Calu3 (cell line): ENCODE measurements at places on chromosomes 7 and 10. TPM values are rescaled to one million over a fixed set of nuclear protein-coding genes. Genes with fewer than 3 reads are reported as not detected.

- no peak overlapping the region for H3K4me3 ChIP-seq
- H3K27me3 ChIP-seq = no peaks in the 10 kb centered on the region
- DNase-seq = no peak
- H3K27ac ChIP-seq = no peak overlapping the region
- H3K4me1 ChIP-seq = no peaks in the 10 kb centered on the region
Measured at GRCh38 chr7:69757981-69758430, 159.7 kb downstream of the AUTS2 start.

GRCh38 chr10:8460626-8461025 lies 406.1 kb downstream of the GATA3 start:
- H3K27ac ChIP-seq = no peak overlapping the region
- no peaks in the 10 kb centered on the region for H3K36me3 ChIP-seq
- no peak for DNase-seq
- H3K27me3 ChIP-seq = no peaks in the 10 kb centered on the region

PTER gene
- 30.1 and 33.1 TPM in 2 replicates for total RNA-seq

GRCh38 chr10:103745341-103746247 lies 109.8 kb downstream of the SH3PXD2A start:
- peak overlapping the region; percentile 23 for H3K4me3 ChIP-seq
- H3K27ac ChIP-seq = peak overlapping the region; percentile 83
- H3K36me3 ChIP-seq = peaks cover 6% of the 10 kb centered on the region

PNLIP gene
- not detected in 2 replicates for total RNA-seq

DNA sequence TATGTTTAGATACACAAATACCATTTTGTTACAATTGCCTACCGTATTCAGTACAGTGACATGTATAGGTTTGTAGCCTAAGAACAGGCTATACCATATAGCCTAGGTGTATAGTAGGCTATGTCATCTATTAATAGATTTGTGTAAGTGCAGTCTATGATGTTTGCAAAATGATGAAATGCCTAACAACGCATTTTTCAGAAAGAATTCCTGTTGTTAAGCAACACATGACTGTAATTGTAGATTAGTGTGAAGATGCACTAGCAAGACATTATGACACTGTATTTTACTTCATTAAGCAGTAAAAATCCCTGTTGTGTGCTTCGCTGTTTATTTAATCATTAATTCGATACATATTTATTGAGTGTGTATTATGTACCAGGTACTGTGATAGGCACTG lies 446.0 kb downstream of the SUGCT start:
- no peak overlapping the region for H3K27ac ChIP-seq
- DNase-seq = no peak

PPP1R3C gene
- 5.5 and 7.8 TPM in 2 replicates for total RNA-seq

- peaks cover 47% of the 10 kb centered on the region for H3K4me1 ChIP-seq
- H3K27me3 ChIP-seq = no peaks in the 10 kb centered on the region
- peak overlapping the region; percentile 98 for H3K4me3 ChIP-seq
- no peak for DNase-seq
- peaks cover 98% of the 10 kb centered on the region for H3K36me3 ChIP-seq
- peak overlapping the region; percentile 100 for H3K27ac ChIP-seq
Measured at GRCh38 chr10:3777981-3778691, 6.9 kb downstream of the KLF6 start.

DNA sequence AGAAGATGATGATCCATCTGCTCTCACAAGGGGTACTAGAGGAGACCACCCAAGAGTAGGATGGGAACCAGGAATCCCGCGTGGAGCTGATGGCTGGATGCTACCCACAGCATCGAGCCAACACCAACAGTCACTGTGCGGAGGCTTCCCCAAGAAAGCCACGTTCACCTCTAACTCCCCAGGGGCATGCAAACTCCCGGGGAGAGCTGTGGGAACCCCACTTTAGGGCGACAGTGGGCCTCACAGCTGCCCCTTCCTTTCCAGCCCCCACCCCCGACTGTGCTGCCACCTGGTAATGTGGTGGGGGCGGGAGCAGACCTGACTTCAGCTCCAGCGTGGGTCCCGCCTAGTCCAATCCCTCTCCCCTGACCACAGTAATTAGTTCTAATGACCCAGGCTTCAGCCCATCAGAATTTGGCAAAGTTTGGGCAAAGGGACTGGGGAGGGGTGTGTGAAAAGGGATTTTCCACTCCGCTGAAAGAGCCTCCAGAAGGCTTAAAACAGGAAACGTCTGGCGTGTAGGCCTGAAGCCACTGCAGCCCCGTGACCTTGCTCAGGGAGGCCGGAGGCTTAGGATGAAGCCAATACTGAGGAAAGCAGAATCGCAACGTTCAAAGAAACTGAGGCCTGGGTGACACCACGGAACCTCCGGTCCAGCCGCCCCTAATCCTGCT lies 20.3 kb downstream of the ASB13 start:
- H3K4me1 ChIP-seq = no peaks in the 10 kb centered on the region
- no peak overlapping the region for H3K4me3 ChIP-seq
- no peak overlapping the region for H3K27ac ChIP-seq
- DNase-seq = no peak
- peaks cover 22% of the 10 kb centered on the region for H3K36me3 ChIP-seq

IFIT1B gene
- not detected in 2 replicates for total RNA-seq

EBF3 gene
- total RNA-seq = not detected in 2 replicates

AHCYL2 gene
- 54.6 and 66.4 TPM in 2 replicates for total RNA-seq

GIMAP8 gene
- not detected in 2 replicates for total RNA-seq

DNA sequence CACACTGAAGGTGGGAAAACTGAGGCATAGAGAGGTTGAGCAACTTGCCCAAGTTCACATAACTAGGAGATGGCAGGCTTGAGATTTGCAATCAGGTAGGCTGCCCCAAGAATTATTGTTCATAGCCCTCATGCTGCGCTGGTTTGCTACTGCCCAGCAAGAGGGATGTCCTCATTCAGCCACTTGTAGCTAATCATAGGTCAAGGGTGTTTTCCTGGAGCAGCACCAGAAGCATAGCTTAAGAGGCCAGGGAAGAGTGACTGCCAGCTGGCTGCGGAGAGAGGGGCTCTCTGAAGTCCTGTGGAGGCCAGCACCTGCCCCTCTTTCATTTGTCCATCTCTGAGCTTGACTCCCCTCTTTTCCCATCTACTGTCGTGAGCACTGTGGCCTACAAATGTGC lies 15.0 kb downstream of the CDHR3 start:
- no peaks in the 10 kb centered on the region for H3K36me3 ChIP-seq
- no peaks in the 10 kb centered on the region for H3K4me1 ChIP-seq
- H3K27me3 ChIP-seq = peaks cover 81% of the 10 kb centered on the region
- H3K4me3 ChIP-seq = no peak overlapping the region
- DNase-seq = no peak
- H3K27ac ChIP-seq = no peak overlapping the region

CC2D2B gene
- total RNA-seq = 0.29 TPM in 1 of 2 replicates, not detected in the other

GRCh38 chr7:31910191-31910590 lies 160.0 kb downstream of the PDE1C start:
- no peak for DNase-seq
- no peak overlapping the region for H3K4me3 ChIP-seq
- peaks cover 27% of the 10 kb centered on the region for H3K4me1 ChIP-seq
- H3K36me3 ChIP-seq = no peaks in the 10 kb centered on the region
- no peaks in the 10 kb centered on the region for H3K27me3 ChIP-seq

CFAP46 gene
- not detected in 2 replicates for total RNA-seq

CDHR1 gene
- total RNA-seq = not detected in 2 replicates

CALCR gene
- total RNA-seq = not detected in 2 replicates

- peaks cover 66% of the 10 kb centered on the region for H3K27me3 ChIP-seq
- H3K4me3 ChIP-seq = no peak overlapping the region
- no peak overlapping the region for H3K27ac ChIP-seq
- no peak for DNase-seq
Measured at GRCh38 chr7:137839903-137840779, 6.6 kb downstream of the DGKI start.

DNA sequence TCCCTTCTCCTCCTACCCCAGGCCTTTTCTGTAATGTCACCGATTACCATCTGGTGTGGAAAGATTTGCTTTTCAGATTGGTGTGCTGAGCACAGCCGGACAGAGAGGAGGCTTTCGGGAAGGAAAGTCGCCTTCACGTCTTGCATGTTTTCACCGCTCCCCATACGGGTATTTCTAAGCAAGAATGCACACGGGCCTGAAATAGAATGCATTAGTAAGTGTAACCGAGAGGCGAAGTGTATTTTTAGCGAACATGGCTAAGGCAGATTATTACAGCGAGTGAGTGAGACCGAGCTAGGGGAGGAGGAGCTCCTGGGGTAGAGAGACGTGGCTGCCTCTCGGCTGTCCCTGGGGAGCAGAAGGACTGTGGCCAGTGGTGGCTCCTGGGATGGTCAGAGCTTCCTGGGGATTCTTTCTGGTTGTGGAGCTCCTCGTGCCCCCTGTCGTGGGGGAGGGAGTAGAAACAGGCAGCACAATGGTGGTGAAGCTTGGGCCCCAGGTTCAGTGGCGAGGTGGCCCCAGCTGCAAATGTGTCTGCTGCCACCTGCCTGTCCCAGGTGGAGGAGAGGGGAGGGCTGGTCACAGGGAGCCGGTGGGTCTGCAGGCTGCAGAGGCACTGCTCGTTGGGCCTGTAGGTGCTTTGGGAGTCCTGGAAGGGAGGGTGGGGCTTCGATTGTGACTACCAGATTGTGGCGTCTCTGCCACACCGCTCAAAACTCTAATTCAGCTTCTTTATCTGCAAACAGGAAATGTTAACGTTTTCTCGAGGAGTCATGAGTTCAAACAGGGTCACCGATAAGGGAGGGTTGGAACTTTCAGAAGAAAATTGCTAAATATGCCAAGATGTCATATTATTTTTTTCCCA lies 135.8 kb downstream of the CAMK1D start:
- H3K4me3 ChIP-seq = no peak overlapping the region
- peaks cover 63% of the 10 kb centered on the region for H3K27me3 ChIP-seq
- no peaks in the 10 kb centered on the region for H3K4me1 ChIP-seq
- no peaks in the 10 kb centered on the region for H3K36me3 ChIP-seq

TMEM243 gene
- 22.1 and 23.2 TPM in 2 replicates for total RNA-seq

DNA sequence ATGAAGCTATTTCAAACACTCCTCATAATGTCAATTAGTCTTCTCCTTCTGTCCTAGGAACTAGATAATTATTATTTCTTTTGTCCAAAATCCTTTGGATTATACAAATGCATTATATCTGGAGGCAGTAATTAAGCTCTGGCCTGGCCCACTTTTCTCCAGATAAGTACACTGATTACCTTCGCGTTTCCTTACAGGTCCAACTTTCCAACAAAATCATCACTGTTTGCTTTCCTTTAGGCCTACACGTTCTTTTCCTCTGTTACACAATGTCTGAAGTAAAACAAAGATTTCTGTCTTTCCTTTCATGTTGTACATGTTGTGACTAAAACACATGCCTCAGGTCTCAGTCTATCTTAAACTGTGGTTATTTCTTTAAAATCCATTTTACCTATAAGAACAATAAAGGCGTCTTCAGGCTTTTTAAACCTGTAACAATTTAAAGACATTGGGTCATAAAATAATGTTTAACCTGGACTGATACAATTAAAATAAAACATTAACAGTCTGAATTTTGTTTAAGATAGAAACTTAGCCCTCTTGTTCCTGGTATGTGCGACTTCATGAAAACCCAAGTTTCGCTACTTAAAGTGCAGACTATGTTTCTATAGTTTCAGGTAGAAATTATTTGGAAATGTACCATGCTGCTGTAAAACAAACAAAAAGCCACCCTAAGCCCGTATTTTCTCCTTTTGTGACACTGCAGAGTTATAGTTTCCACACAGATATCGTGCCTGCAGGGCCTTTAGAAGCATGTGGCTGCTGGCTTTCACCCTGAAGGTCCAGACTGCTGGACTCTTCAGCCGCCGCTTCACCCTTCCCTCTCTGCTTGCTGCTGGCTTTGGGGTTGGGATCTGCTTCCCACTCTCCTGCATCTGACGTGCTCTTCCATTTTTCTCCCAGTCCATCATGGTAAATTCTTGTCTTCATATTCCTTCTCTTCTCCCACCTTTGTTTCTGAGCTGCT lies 381.7 kb downstream of the DPP6 start:
- H3K36me3 ChIP-seq = no peaks in the 10 kb centered on the region
- no peaks in the 10 kb centered on the region for H3K4me1 ChIP-seq
- no peak overlapping the region for H3K4me3 ChIP-seq
- H3K27me3 ChIP-seq = no peaks in the 10 kb centered on the region
- no peak for DNase-seq
- H3K27ac ChIP-seq = no peak overlapping the region

DNA sequence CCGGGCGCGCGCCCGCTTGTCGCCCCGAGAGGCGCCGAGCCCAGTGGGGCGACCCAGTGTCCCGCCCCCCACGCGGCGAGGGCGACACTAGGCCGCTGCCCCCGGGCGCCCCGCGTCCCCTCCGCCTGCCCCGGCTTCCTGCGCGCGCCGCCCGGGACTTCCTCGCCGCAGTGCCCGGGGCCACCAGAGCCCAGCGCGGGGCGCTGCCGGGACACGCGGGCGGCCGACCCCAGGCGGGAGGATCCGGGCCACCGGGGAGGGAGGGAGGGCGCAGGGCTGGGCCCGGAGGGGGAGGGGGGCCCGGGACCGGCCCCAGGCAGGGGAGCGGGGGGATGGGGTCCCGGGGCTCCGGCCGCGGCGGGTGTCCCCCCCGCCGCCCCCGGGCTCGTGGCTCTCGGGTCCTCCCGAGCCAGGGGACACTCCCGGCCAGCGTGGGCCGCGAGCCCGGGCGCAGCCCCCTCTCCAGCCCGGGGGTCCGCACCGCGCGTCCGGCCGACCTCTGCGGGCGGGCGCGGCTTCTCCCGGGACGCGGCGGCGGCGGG lies 435 bp upstream of the PWWP2B start:
- H3K36me3 ChIP-seq = peaks cover 10% of the 10 kb centered on the region
- peak; percentile 69 for DNase-seq
- no peaks in the 10 kb centered on the region for H3K4me1 ChIP-seq
- H3K27me3 ChIP-seq = no peaks in the 10 kb centered on the region
- H3K27ac ChIP-seq = no peak overlapping the region
- peak overlapping the region; percentile 77 for H3K4me3 ChIP-seq

GRCh38 chr10:1392127-1392526 lies 335.9 kb downstream of the WDR37 start:
- no peak for DNase-seq
- H3K27me3 ChIP-seq = peaks cover 9% of the 10 kb centered on the region
- H3K36me3 ChIP-seq = no peaks in the 10 kb centered on the region
- H3K4me1 ChIP-seq = no peaks in the 10 kb centered on the region

EPHA1 gene
- 21.6 and 23.6 TPM in 2 replicates for total RNA-seq

CDK14 gene
- total RNA-seq = 29.4 and 31.4 TPM in 2 replicates

ABCB4 gene
- total RNA-seq = not detected in 2 replicates

CHAT gene
- not detected in 2 replicates for total RNA-seq

BMPER gene
- total RNA-seq = not detected in 2 replicates

DNA sequence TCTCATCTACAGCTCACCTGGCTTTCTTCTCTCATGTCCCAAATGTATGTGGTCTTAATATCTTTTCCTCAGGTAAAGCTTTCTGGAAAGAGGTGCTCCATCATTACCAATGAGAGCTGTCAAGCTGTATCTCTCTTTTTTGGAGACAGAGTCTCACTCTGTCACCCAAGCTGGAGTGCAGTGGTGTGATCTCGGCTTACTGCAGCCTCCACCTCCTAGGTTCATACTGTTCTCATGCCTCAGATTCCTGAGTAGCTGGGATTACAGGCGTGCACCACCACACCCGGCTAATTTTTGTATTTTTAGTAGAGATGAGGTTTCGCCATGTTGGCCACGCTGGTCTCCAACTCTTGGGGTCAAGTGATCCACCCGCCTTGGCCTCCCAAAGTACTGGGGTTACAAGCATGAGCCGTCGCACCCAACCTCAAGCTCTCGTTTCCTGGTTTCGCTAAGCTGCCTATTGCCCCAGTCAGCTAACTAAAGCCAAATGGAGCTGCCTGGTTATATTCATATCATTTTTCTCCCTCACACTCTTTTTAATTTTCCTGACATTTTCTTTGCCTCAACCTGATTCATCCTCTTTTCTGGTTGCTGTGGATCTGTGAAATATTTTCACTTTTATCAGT lies 60.5 kb downstream of the SUFU start:
- no peak for DNase-seq
- no peak overlapping the region for H3K27ac ChIP-seq
- no peaks in the 10 kb centered on the region for H3K27me3 ChIP-seq
- H3K4me3 ChIP-seq = no peak overlapping the region
- H3K36me3 ChIP-seq = peaks cover 4% of the 10 kb centered on the region

PRKG1 gene
- 0.21 and 0.81 TPM in 2 replicates for total RNA-seq

ELN gene
- 0.39 and 0.42 TPM in 2 replicates for total RNA-seq

FEZF1 gene
- total RNA-seq = 0.22 TPM in 1 of 2 replicates, not detected in the other

SPDYE16 gene
- total RNA-seq = not detected in 2 replicates

GDF10 gene
- total RNA-seq = not detected in 2 replicates
